H4 (cell line): ENCODE measurements at places on chromosomes 16 and 17. TPM values are rescaled to one million over a fixed set of nuclear protein-coding genes. Genes with fewer than 3 reads are reported as not detected.

The ACADVL gene
- total RNA-seq, result 118 and 161 TPM in 2 replicates

The G6PC1 gene
- total RNA-seq, result not detected in 2 replicates

The ANKRD40CL gene
- total RNA-seq, result not detected in 2 replicates

The HSD3B7 gene
- total RNA-seq, result 0.68 and 1.0 TPM in 2 replicates

The ITGA2B gene
- total RNA-seq, result 0.21 and 0.82 TPM in 2 replicates

The CA7 gene
- not detected in 2 replicates for total RNA-seq

The ENPP7 gene
- not detected in 2 replicates for total RNA-seq

The PGS1 gene
- total RNA-seq, result 20.4 and 27.5 TPM in 2 replicates

The CX3CL1 gene
- 0.70 and 0.85 TPM in 2 replicates for total RNA-seq

The KCNJ18 gene
- 0.35 TPM in 1 of 2 replicates, not detected in the other for total RNA-seq

The CBFB gene
- total RNA-seq, result 68.0 and 81.0 TPM in 2 replicates

The PTX4 gene
- total RNA-seq, result not detected in 2 replicates

The PYY gene
- 0.17 TPM in 1 of 2 replicates, not detected in the other for total RNA-seq

The METTL2A gene
- total RNA-seq, result 19.8 and 28.3 TPM in 2 replicates

The CD300A gene
- total RNA-seq, result not detected in 2 replicates

The SLC22A31 gene
- total RNA-seq, result not detected in 2 replicates

The CCL16 gene
- total RNA-seq, result not detected in 2 replicates

The PIMREG gene
- 30.7 and 50.8 TPM in 2 replicates for total RNA-seq

The ABCA8 gene
- total RNA-seq, result not detected in 2 replicates
